ENCODE measurements at places on chromosomes 6 and 20.

DNA sequence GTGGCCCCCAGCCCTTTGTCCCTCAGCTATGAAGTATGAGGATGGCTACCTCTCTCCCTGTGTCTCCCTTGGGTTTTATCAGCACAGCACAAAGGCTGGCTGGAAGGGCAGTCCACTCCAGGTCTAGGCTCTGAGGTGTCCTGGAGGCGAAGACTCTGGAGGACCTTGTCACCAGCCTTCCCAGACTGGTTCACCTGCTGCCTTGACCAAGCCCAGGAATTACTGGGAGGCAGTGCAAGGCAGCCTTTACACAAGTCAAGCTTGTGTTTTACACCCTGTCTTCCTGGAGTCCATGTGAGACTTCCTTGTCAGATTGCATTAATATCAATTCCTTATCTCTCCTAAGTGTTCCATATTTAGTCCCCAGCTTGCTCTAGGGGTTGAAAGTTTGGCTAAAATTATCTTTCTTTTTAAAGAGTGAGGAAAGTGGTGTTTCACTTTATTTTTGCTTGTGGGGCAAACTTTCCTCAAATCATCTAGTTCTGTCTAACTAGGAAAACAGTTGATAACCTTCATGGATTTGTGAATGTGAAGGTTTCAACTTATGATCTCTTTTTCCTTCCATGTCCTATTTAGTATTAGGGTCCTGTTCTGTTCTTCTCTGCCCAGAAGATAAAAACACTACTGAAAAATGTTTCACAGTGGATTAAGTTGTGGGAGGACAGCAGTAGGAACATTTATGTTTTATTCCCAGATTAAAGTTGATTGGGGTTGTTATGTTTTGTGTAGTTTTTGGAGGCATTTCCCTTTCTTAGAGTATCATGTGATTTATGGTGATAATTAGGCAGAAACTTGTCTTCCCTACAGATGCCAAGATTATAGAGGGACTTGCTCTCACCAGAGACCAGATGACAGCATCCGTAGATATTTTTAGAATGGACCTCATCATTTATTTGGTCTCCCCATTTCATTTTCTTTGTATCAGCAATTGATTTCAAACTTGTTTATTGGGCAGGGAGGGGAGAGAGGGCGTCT, 114.8 kb downstream of the FOXO3 start:
- DNase-seq = no peak

DNA sequence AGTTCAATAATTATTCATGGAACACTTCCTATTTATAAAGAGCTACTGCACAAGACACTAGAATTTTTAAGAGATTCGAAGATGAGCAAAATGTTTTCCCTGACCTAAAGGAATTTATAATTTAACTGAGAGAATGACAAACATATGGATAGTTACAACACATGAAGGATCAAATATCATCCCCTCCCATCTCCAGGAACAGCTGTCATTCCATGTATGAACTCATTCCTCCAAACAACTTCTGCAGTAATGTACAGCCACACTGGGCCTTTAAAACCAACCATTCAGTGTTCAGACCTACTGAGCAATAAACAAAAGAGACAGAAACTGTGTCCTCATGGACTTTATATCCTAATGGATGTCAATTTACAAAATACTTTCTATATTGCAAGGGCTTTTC, 87.8 kb downstream of the KIF16B start:
- DNase-seq = no peak

- peak; percentile 56 for DNase-seq
Measured at GRCh38 chr6:36360241-36361054, 23.8 kb upstream of the BNIP5 start.

- no peak for DNase-seq
Measured at GRCh38 chr6:70709826-70710225, 42.1 kb downstream of the SMAP1 start.

GRCh38 chr6:145668844-145669243, 66.5 kb downstream of the EPM2A start:
- DNase-seq = no peak

GRCh38 chr6:14951704-14952103, 294.2 kb upstream of the JARID2 start:
- no peak for DNase-seq

- DNase-seq = no peak
Measured at GRCh38 chr20:1671891-1672669, 14.5 kb upstream of the SIRPG start.

- DNase-seq = no peak
Measured at GRCh38 chr20:7496394-7496991, 443.8 kb downstream of the HAO1 start.

GRCh38 chr6:126267626-126268025, 72.3 kb upstream of the CENPW start:
- no peak for DNase-seq

- DNase-seq = no peak
Measured at GRCh38 chr20:56595746-56596475, 33.2 kb upstream of the TFAP2C start.

GRCh38 chr20:47421076-47421475, 64.6 kb upstream of the ZMYND8 start:
- DNase-seq = no peak

- no peak for DNase-seq
Measured at GRCh38 chr6:20205722-20206161, 6.5 kb downstream of the MBOAT1 start.

DNA sequence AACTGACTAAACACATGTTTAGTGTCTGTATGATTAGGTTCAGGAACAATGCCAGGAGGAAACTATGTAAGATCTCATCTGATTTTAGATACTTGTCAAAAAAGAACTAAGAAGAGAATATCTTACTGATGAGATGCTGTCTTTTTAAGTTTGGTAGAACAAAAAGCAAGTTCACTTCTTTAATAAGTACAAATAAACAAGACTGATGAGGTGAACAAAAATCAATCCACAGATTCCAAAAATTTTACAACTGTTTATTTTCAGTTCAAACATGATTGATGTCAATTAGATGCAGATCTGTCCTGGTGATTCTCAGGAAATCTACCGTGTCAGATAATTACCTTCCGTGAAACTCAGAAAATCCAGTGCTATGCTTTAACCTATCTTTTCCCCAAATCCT, 24.9 kb downstream of the EPHA7 start:
- DNase-seq = no peak

DNA sequence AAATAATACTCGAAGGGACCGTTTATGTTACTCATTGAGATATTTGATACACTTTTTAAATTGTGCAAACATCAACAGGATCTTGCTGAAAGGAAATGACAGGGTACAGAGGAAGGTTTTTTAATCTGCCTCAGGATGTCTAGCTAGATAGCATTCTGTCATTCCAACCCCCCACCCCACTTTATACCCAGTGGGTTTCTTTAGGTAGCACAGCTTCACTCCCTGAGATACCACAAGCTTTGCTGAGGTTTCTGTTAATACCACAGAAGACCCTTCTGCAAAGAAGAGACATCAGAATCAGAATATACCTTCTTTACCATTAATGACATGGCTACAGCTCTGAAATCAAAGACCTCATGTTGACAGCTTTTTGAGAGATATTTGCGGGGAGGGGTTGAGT, 1.3 kb downstream of the PHACTR2 start:
- DNase-seq = no peak

GRCh38 chr6:56866917-56867522, 87.9 kb upstream of the BEND6 start:
- DNase-seq = no peak

DNA sequence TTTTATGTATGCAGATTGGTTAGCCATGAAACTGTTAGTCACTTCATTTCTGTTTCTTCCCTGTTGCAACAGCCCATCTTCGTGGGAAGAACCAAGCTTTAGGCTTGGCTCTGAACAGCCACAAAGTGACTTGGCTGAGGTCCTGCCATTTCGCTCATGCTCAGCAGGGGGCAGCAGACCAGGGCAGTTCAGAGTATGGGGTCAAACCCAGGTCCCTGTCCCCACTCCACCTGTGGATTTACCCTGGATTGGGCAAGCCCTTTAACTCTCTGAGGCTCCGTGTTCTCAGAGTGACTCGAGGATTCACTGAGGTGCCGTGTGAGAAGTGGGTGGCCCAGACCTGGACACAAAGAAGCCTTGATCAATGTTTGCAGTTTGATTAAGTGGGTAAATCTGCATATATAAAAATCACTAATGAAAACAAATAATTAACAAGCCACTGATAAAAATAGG, 19.8 kb upstream of the MAP1LC3A start:
- DNase-seq = peak; percentile 44

GRCh38 chr6:41161380-41161779, 1.5 kb downstream of the TREM2 start:
- no peak for DNase-seq

GRCh38 chr6:1402868-1403267, 13.5 kb downstream of the FOXF2 start:
- no peak for DNase-seq

- no peak for DNase-seq
Measured at GRCh38 chr6:149913085-149913484, 9.8 kb downstream of the RAET1G start.

DNA sequence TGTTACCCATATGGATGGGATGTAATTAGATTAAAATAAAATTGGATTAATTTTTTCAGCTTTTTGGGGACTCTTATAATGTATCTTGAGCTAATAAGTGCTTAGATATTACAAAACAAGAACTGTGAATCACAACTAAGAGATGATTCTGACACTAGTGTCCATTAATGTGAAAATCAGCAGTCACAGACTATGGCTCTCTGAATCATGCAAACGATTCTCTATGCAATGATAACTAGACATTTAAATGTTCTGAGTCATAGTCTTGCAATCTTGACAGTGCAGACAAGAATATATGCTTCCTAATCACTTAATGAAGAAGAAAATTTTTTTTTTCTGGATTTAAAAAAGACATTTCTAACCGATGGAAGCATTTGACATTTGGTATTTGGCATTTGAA, 82.2 kb upstream of the OPRM1 start:
- no peak for DNase-seq

DNA sequence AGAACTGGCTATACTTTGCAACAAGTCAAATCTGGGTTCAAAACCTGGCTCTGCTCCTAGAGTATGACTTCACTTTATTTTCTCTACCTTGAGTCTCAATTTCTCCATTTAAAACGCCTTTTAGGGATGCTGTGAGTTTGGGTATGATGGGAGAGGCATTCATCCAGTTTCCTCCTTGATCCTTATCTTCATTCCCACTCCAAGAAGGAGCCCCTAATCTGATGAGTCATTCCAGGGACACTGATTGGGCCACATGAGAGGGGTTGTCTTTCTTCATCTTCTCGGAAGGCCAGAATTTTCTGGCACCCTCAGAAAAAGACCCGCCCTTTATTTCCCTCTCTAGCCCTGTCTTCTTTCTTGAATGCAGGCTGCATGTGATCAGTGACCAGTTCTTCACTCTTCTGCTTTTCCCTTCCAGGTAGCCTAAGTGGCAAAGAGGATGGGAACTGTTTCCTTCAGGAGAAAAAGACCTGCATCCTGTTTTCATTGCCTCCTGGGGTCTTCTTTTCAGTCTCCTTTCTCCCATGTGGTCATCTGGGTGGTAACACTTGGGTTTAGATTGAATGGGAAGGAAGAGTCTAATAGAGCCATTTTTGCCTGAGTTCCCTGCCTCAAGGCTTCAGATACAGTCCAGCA, 32.1 kb upstream of the PNRC1 start:
- DNase-seq = no peak

- peak; percentile 59 for DNase-seq
Measured at GRCh38 chr6:122530440-122531046, 58.9 kb upstream of the SERINC1 start.

DNA sequence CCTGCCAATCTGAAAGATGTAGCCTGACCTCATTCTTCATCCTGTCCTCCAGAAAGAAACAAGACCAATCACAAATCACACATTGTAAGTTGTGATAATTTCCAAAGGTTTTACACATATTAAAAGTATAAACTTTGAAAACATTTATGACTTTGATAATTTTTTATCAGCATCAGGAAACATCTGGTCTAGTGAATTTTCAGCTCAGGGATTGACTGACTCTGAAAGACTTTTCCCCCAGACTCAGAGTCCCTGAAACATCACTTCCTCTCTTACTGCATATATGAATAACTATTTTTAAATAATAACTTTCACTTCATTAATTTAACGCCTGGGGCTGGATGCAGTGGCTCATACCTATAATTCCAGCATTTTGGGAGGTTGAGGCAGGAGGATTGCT, 48.5 kb upstream of the SSTR4 start:
- no peak for DNase-seq

DNA sequence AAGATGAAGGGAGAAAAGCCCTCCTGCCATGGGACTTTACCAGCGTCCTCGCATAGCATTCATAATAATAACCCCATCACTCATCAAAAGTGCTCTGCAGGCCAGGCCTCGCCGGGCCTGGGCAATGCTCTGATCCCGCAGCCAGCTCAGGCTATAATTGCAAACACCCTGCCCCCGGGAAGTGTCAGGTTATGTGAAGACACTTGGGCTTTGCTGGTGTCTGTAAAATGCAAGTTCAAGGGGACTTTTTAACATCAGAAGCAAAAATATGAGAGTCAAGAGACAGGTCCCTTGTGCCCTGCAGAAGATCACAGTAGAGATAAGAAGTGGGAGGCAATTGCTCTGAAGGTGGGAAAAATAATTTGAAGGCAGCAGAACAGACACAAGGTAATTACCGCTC, 381.0 kb downstream of the MAFB start:
- no peak for DNase-seq

- no peak for DNase-seq
Measured at GRCh38 chr6:135647521-135647920, 150.0 kb upstream of the AHI1 start.

DNA sequence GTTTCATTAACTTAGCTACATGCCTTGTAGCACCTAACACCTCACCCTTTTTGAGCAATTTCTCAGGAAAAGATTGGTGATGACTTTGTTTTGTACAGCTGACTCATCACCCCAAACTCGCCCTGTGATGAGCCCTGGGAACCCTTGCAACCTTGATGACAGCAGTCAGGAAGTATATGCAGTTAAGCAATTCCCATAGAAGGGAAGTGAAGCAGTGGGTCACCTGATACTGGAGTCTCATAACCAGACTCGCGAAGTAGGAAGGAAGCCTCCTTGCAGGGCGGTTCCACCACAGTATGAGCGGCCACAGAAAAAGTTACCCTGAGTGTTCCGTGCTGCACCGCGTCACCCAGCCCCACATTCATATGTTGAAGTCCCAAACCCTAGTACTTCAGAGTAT, 82.0 kb upstream of the EDN1 start:
- no peak for DNase-seq

DNA sequence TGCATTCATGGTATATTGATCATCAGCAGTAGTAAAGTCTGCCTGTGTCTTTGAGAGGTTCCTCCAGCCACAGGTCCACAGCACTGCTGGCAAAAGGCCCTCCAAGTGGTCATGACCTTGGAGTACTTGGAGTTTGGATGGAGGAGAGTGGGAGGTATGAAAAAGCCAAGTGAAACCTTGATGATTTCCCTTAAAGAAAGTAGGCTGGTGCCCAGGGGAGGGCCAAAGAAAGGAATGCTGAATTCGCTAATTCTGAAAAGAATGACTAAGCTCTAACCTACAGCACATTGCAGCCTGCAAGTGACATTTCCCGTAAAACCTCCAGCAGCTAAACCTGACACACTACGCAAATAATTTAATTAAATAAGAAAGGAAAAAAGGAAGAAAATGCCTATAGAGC, 223.4 kb upstream of the TAB2 start:
- no peak for DNase-seq

Measured in activated T-cell treated with anti-CD3 and anti-CD28 coated beads for 4 hours (primary cell).